ENCODE measurements at places on chromosomes 2 and 18.
A peak's percentile ranks its signal among the peaks of the same experiment; 100 is the strongest.

DNA sequence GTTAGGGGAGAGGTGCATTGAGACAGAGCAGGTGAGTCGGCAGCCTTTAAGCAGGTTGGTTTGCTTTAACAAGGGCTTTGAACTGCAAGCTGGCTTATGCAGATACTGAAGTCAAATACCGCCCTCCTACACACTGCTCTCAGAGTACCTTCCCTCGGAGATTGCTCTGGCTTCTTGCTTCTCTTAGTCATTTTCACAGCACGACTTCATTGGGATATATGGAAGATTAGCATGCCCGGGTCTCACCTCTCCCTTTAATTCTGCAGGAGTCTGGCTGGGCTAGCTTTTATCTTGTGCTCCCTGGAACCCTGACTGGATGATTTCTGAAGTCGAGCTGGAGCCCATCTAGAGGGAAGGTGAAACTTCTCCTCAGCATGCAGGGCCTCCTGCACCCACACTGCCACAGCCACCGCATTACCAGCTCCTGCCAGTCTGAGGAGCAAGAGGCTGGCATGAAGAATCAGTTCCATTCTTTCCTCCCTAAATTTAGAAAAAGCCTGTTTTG, 395.5 kb upstream of the HNRNPA3 start:
- DNase-seq: no peak

DNA sequence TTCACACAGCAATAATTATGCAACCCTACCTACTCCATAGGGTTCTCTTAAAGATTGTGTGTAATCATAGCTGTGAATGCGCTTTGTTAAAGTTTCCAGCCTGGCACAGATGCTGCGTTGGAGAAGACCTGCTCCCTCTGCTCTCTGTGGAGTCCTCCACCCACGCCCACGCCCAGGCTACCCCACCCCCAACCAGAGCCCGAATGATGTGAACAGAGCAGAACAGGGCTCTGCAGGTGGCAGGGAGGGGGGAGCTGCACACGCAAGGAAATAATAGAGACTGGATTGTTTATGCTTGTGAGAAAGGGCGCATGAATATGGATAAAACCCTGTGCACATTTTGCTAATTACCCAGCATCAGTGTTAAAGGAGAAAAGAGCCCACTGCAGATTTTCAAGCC, 447.5 kb downstream of the BCL11A start:
- DNase-seq: no peak

DNA sequence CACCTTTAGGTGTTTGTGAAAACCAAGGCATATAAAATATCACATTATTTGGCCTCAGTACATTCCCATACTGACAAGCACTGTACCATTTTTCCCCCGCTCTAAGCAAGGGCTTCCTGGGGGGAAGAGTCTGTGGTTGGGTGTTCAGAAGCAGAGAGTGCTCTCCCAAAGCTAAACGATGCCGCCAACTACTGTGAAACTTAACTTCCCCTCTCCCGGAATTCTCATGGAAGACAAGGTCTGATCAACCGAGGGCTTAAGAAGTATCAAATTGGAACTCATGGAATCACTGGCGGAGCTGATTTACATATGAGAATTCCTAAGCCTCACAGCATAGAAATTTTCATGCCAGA, 433 bp upstream of the MFF start:
- no peak for DNase-seq

DNA sequence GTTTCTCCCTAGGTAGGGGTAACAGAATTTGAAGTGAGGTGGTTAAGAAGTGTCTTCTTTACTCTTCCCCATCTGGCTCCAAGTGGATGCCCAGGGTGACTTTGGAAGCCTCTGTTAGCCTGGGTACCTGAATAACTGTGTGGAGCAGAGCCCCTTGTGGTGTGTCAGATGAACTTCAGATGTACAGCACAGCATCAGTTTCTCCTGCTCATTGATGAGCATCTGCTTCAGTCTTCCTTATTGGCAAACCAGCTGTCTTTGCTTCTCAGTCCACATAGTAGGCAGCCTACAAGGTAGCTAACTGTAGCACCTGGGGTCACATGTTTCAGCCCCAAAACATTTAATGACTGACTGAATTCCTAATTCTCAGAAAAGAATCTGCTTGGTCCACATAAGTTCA, 56.2 kb upstream of the ATP8B1 start:
- DNase-seq: peak; percentile 18

DNA sequence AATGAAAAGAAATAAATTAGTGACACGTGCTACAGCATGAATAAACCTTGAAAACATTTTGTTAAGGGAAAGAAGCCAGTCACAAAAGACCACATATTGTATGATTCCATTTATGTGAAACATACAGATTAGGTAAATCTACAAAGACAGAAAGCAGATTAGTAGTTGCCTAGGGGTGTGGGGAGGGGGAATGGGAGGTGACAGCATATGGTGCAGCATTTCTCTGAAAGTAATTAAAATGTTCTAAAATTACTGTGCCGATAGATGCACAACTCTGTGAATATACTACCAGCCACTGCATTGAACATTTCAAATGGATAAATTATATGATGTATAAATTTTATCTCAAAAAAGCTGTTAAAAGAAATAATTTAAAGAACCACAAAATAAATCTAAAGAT, 161.0 kb downstream of the TRIB2 start:
- DNase-seq: no peak

- no peak for DNase-seq
Observed at GRCh38 chr2:30994227-30995056, 143.8 kb downstream of the GALNT14 start.

DNA sequence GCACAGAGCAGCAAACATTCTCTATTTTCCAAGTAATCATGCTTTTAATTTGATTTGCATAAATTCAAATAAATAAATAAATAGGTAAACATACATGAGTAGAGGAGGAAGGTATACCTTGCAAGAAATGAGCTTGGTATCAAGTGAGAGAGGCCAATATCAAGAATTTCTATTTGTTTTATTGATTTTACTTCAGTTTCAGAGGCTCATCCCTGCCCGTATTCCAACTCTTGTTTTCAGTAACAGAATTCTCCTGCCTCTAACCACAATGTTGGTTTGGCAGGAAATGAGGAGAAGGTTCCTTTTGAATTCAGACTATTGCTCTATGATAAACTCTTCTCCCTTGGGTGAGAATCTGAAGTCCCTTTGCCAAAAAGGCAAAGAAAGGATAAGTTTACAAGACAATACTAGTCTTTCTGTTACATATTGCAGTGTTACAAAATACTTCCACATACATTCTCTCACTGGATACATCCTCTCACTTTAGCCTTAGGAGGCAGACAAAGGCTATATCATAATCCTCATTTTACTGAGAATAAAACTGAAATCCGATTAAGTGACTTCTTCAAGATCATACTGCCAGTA, 68.3 kb upstream of the ZNF397 start:
- no peak for DNase-seq

DNA sequence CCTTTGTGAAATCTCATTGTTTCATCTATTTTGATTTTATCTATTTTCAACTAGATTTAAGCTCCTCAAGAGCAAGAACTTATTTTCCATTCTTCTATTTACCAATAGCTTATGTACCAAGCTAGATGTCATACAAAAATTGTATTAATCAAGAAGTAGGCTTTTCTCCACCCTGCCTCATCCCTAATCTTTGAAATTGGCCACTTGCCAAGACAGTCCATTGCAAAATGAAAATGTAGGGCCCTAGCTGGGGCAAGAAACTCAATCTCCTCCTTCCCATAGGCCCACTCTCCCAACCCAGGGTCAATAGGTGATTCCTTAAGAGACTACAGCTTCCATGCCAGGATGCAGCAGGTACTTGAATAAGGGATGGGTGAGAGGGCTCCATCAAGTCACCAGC, 39.3 kb upstream of the STPG4 start:
- no peak for DNase-seq

DNA sequence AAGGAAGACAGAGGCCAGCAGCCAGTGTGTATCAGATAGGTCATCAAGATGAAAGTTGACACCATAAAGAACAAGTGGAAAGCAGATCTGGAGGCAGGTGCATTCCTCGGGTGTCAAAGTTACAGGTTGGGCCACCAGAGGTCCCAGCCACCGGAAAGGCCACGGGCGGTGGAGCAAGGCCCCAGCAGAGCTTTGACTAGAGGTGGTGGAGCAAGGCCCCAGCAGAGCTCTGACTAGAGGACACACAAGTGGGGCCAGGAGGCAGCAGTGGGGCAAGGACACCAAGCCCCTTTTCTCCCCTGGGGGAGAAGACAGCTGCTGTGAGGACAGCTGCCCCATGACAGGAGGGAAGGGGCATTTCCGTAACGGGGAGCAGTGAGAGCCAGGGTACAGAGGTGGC, 115.1 kb downstream of the GYPC start:
- DNase-seq: no peak

DNA sequence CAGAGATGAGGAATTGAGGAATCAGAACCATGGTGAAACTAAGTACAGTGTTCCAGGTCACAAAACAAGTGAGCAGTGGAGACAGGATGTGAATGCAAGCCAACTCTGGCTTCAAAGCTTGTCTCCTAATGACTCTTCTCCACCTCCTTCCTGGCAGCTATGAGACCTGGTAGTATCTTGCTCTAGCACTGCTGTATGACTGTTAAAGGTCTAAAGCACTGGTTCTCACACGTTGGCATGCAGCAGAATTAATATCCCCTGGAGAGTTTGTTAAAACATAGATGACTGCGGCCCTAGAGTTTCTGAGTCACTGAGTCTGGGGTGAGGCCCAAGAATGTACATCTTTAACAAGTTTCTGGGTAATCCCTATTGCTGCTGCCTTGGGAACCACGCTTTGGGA, 63.3 kb downstream of the SUCLG1 start:
- DNase-seq: peak; percentile 13

- DNase-seq: no peak
Observed at GRCh38 chr2:134468164-134468563, 214.3 kb downstream of the MGAT5 start.

- no peak for DNase-seq
Observed at GRCh38 chr2:173983391-173983871, 18.3 kb upstream of the SP3 start.

DNA sequence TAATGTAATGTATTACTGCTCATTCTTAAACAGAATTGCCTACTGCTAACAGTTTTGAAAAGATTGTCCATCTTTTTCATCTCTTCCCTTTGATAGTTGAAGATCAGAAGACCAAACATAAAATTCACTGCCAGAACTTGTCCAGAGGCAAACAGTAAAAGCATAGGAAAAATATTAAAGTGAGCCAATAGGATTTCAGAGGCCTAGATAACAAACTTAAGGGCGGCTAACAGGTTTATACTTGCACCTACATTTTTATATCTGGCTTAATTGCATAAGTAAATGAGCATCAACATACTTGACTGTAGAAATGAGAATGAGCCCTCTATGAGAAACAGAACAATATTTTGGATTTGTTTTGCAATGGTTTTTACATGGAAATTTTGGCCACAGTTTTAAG, 30.3 kb downstream of the ZC3H15 start:
- no peak for DNase-seq

- DNase-seq: no peak
Observed at GRCh38 chr2:212854116-212854515, 297.3 kb downstream of the IKZF2 start.
